Stomach (tissue), 19 donors: ENCODE measurements at places on chromosomes 1 and 21. TPM values are rescaled to one million over a fixed set of nuclear protein-coding genes. Genes with fewer than 3 reads are reported as not detected.

GRCh38 chr21:43667191-43667904 lies 8.0 kb downstream of the RRP1B start:
- no peak for DNase-seq

DNA sequence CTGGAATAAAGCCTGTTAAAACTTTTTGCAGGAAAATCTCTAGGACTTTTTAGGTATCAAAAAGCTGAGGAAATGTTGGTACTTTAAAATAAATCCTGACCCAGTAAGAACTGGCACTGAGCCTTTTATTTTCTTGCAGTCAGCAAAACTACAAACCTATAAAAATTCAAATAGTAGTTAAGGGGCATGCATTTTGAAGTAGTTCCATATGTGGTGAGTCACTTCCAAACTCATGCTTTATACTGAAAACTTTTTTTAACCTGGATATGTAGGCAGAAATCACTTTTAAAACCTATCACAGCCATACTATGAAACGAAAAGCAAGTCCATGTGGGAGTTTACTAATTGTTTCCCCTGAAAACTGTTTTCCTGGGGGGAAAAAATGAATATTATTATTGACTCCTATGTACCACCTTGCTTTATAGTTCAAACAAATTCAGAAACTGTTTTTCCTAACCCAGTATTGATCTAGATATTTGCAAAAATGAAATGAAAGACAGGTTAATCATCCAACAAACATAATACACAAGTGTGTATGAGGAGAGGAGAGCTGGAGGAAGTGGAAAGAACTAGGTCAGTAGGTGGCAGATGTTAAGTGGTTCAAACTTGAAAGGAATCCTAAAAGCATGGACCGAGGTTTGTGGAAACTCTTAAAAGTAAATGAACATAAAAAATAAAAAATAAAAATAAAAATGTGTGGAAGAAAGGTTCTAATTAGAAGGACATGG lies 30.5 kb downstream of the NRIP1 start:
- DNase-seq, result no peak

DNA sequence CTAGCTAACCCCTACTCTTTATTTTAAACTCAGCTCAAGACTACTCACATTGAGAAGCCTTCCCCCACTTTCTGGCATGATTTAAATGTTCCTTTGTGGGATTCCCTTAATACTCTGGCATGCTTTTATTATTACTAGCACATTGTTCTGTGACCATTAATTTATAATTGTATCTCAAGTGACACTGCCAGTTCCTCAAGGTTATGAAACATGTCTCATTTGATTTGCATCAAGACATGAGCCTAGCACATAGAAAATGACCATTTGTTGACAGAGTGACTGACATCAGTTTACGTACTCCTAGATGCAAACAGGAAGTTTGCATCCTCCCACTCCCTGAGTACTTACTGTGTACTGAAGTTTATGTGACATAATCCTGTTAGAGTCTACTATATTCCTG lies 15.2 kb downstream of the RGS4 start:
- no peak for DNase-seq

GRCh38 chr1:50681931-50682330 lies 258.7 kb upstream of the DMRTA2 start:
- no peak for DNase-seq

The HSD3B1 gene
- total RNA-seq, result not detected
